ENCODE measurements at places on chromosomes 2 and 18.

GRCh38 chr2:128794285-128794684, 475.6 kb upstream of the HS6ST1 start:
- DNase-seq, result no peak

- no peak for DNase-seq
Measured at GRCh38 chr2:86453836-86454235, 12.7 kb downstream of the KDM3A start.

DNA sequence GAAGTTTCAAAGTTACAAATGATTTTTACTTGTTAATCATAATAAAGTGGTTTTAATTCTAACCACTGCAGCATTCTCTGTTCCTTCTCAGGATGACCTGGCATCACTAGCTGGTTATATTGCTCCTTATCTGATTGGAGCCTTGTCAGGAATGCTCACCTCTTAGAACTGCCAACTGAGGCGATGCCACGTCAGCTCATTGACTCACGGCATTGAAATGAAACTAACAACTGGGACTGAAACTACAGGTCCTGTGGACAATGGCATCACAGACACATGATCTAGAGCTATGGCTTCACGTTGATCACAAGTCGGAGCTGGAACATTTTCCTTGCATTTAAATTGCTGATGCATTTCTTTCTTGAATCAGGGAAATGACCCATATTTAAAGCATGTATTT, 54.9 kb upstream of the MAP2 start:
- DNase-seq, result no peak

GRCh38 chr2:36696533-36696932, at the start of gene VIT:
Gene VIT (plus strand): TSS chr2:36696707. CDS start chr2:36716371, 19,664 bp downstream.
- no peak for DNase-seq

DNA sequence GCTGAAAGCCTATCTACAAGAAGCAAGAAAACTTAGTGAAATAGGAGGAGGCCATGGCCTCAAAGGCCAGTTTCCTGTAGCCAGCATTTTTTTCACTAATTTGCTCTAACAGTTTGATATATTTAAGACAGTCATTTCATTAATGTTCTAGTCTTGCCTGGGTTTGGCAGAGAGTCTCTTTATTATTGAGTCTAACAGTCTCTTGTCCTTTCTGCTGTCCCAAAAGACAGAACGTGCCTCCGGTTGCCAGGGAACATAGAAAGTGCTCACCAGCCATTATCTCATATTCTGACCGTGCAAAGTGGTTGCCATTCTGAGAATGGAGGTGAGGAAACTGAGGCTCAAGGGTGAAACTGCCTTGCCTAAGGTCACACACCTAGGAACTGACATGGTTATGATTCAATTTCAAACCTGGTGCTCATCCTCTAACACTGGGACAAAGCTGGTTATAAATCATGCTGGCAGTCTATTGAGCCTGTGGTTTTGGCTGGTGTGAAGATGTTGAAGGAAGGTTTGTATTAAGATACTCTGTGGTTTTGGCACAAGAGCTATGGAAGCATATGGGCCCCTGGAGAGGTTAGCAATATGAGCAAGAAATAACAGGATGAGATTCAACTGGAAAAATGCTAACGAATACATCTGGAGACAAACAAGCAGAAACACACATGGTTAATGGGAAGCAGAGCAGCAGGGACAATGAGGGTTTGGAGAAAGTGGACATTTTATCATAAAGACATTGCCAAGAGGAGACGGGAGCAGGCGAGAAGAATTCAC, 903.3 kb upstream of the KLHL29 start:
- no peak for DNase-seq

GRCh38 chr2:102245266-102246151, 58.7 kb downstream of the IL1RL2 start:
- no peak for DNase-seq

GRCh38 chr2:132782176-132782783, 112.3 kb upstream of the LYPD1 start:
- no peak for DNase-seq

GRCh38 chr2:111028720-111029119, 92.0 kb upstream of the BCL2L11 start:
- DNase-seq, result no peak

GRCh38 chr2:241289597-241289996, 25.9 kb downstream of the HDLBP start:
- no peak for DNase-seq

GRCh38 chr18:31101183-31102024, 817 bp downstream of the DSC2 start:
- no peak for DNase-seq

DNA sequence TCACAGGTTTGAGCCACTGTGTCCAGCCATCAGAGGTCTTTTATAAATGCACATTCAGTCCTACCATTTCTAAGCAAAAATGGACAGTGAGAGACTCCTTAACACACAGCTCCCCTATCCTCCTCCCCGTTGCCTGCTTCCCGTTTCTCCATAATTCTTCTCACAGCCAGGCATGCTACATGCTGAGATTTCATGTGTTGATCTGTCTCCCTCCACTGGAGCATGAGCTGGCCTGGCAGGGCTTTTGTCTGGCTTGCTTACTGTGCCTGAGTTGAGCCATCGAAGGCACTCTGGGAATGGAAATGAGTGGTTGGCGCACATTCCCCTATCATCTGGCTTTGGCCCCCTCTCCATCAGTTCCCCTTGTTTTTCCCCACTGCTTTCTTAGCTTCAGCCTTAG, 413.5 kb downstream of the PTPRM start:
- DNase-seq, result no peak

DNA sequence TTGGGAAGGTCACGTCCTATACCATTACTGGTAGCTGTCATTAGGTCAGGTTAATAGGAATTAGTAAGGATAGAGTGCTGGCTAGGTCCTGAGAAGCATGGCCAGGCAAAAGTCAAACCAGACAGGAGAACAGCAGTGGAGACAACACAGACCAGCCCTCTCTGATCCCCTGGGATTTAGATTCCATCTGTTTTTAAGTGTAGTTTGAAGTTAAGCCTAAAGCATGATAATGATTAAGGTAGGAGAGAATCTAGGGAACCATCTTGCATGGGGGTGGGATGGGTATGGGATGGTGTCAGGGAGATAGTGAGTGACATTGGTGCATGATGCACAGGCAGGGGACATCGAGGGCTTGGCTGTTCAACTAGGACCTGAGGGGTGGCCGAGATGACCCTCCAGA, 96.6 kb downstream of the MYCN start:
- DNase-seq, result no peak

DNA sequence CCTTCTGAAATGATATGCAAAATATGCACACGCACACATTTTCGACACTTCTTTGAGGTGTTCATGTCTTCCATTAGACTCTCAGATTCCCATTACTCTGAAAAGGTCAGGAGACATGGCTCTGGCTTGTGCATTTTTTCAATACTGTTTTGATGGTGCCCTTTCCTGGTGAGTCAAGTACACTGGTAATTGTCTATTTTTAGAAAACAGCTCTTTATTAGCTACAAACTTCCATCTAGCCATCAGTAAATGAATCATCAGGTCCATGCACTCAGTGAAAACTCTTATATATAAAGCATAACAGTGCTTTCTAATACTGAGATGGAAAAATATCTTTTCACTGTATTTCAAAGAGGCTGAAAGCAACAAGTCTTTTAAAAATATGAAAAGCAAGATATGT, 194.9 kb downstream of the GALNT1 start:
- DNase-seq, result no peak

DNA sequence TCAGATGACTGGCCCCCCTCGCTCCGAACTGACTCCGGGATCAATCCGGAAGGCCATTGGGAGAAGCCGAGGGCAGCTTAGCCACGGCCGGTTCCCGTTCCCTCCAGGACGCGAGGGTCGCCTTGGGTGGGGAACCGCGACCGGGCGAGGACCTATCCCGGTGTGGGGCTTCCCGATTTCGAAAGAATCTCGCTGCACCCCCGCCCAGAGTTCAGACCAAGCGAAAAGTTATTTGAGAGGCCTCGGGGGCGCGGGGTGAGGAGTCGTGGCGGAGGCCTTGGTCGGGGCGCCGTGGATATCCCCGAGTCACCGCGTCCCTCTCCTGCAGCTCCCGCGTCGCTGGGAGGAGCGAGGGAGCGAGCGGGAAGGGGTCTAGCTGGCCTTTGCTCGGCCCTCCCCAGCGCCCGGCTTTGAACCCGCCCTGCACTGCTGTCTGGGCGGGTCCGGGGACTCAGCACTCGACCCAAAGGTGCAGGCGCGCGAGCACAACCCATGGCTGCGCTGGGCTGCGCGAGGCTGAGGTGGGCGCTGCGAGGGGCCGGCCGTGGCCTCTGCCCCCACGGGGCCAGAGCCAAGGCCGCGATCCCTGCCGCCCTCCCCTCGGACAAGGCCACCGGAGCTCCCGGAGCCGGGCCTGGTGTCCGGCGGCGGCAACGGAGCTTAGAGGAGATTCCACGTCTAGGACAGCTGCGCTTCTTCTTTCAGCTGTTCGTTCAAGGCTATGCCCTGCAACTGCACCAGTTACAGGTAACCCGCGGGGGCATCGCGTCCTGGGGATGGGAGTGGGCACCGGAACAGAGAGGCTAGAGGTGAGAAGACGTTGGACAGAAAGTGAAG, at the start of gene CYP27A1:
CYP27A1 (plus strand) TSS at position 457 of the 837 bp plus-strand sequence; CDS start at position 493, 36 bp downstream.
- no peak for DNase-seq

GRCh38 chr2:61042807-61043206, 22.9 kb upstream of the SANBR start:
- DNase-seq, result no peak

- DNase-seq, result no peak
Measured at GRCh38 chr2:227038550-227039189, 125.3 kb downstream of the COL4A4 start.

GRCh38 chr2:45606796-45607195, 4.3 kb downstream of the SRBD1 start:
- DNase-seq, result no peak

DNA sequence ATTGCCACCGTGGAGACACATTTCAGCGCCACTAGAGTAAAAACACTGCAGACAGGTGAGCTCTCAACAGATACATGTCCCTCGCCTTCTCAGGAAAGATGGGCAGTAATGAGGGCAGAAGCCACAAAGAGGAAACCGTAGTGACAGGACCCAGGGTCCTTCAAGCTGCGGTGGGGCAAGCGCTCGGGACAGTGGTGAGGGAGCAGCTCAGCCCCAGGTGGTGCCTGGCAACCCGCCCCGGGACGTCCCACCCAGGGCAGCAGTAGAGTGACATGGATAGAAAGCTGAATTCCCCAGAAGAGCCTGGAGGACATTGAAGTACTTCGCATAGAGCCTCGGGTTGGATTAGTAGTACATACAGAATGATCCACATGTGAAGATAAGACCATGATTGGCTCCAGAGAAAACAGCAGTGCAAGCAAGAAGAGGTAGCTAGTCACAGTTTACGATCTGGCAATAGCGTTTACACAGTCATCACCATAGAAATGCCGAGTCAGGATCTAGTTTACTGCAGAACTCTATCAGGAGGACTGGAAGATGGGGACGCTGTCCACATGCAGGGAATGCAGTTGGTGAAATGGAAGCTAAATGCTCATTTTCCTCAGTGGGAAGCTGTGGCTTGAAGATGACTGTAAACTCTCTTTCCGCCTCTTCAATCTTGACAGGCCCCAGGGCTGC, 37.4 kb upstream of the ALPP start:
- DNase-seq, result no peak

DNA sequence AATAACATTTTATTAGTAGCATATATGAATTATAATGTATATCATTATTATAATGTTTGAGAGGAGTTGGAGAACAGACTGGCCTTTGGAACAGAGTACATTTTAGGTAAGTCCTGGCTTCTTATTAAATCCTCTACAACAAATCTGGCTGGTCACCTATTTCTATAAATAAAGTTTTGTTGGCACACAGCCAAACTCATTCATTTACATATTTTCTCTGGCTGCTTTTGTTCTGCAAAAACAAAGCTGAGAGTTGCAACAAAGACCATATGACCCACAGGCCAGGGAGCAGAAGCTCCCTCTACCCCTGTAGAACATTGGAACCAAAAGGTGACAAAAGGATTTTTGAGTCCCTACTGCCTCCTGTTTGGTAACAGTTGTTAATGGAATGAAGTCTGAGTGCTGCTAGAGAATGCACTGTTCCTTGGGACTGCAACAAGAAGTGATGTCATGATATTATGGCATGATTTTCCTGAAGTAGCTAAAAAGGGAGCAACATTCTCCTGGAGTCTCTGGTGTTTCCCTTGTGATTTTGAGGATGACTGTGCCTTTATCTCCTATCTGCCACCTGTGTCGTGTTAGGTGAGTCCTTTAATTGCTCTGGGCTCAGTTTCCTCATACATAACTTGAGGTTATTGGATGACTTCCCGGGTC, 22.0 kb upstream of the SP9 start:
- DNase-seq, result no peak

DNA sequence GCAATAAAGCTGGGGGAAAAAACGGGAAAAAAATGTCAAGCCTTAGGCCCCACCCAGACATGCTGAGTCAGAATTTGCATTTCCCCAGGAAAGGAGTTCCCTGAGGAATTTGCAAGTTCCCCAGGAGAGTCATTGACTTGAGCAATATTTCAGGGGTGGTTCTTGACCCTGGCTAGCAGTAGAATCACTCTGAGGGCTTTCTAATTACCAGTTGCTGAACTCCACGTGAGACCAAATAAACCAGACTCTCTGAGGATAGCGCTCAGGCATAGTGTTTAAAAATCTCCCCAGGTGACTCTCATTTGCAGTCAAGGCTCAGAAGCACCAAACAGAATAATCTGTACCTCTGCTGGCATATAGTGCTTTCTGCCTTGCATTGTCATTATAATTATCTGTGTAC, 48.7 kb downstream of the C1QL2 start:
- DNase-seq, result no peak

DNA sequence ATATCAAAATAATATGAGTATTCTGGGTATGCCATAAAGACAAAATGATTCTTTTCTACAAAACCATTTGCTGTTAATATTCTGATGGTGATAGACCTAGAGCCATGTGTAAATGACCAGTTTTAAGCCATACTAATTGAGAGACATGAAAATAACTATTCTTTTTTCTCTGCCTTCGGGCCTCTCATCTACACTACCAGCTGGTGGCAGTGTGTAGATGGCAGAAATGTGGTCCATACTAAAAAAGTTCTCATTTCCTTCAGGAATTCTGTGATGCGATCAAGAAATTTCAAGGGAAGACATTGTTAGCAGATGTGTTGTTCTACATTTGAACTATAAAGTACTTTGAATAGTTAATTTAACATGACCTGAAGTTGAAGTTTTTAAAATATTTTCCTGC, 485.2 kb downstream of the TRIB2 start:
- no peak for DNase-seq

All from SK-N-DZ (cell line).